ENCODE measurements at places on chromosomes 2 and 18.

- no peak for DNase-seq
Measured at GRCh38 chr18:74514860-74515495, 18.8 kb downstream of the CNDP2 start.

- no peak for DNase-seq
Measured at GRCh38 chr2:1664698-1665097, 79.6 kb downstream of the PXDN start.

- no peak for DNase-seq
Measured at GRCh38 chr18:26579941-26580618, 31.7 kb upstream of the KCTD1 start.

DNA sequence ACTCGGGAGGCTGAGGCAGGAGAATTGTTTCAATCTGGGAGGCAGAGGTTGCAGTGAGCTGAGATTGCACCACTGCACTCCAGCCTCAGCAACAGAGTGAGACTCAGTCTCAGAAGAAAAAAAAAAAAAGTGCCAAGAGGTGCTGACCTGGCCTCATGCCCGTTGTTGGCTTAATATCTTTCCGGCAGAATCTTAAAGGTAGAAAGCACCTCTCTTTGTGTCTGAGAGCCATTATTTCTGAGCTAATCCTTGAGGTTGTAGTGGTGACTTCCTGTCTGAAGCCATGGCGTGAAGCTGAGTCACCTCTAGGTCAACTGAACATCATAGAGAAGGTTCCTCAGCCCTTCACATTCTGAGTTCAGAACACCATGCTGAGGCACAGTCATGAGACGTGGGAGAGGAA, 60.4 kb downstream of the WDSUB1 start:
- DNase-seq, result peak; percentile 58

DNA sequence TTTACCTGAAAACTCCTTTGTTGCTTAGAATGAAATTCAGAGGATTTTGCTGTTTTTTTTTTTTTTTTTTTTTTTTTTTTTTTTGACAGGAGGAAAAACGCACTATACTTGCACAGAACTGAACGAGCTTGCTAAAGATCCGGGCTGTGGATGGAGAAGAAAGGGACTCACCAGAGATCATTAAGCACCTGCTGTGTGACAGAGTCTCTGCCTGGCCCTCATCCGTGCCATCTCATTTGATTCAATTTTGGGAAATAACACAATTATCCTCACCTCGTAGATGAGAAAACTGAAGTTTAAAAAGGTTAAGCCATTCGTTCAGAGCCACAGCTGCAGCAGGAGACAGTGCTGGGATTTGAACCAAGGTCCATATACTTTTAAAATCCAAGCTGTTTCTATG, 775.4 kb upstream of the ID2 start:
- DNase-seq, result no peak

DNA sequence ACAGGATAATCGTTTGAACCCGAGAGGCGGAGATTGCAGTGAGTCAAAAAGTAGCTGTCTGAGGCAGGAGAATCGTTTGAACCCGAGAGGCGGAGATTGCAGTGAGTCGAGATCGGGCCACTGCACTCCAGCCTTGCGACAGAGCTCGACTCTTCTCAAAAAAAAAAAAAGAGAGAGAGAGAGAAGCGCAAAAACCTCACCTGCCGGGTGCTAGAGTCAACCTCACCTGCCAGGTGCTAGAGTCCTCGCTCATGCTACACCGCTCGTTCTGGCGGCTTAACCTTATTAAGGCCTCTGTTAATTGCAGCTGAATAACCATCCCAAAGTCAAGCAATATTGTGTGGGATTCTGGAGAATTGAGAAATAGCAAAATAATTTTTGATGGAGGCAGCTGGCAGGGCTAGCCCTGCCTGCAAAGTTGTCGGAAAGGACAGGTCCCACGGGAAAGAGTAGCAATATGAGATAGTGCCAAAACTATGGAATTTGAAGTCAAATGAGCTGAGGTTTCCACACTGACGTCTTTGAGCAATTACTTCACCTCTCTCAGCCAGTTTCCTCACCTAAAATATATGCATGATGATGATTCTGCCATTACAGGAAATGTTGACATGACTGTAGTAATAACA, 644 bp upstream of the DYM start:
- DNase-seq, result no peak

- no peak for DNase-seq
Measured at GRCh38 chr2:121178730-121179129, 106.3 kb downstream of the TFCP2L1 start.

GRCh38 chr2:176159663-176160250, 2.6 kb downstream of the HOXD3 start:
- DNase-seq, result no peak

DNA sequence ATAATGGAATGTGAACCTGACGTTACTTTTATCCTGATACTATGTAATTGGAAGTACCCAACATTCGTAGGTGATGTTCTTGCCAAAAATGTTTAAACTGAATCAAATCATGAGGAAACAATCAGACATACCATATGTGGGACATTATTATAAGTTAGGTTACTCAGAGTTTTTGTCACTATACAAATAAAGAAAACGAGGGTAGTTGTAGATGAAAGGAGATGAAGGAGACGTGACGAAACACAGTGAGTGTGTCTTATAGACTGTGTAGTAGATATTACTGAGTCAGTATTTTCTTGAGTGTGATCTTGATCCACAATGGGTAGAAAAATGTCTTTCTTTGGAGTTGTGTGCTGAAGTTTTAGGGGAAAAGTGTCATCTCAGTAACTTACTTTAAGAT, 176.8 kb downstream of the ZNF407 start:
- DNase-seq, result no peak

DNA sequence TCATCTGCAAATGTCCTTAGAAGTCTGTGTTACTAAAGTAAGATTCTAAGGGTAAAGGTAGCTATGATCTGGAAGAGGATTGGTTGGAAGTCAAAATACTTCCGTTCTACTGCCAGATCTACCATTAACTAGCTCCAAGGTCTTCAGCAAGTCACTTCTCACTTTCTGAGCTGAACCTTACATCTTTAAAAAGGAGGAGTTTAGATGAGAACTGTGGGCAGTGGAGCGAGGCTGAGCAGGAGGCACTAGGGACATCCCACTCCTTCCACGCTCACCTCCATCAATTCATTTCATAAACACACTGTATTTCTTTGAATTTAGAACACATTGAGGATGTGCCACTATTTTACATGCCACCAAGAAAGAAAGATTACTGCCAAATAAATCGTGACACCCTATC, 143.0 kb downstream of the ABCA12 start:
- no peak for DNase-seq

- DNase-seq, result no peak
Measured at GRCh38 chr2:135218426-135218825, 166.3 kb downstream of the RAB3GAP1 start.

GRCh38 chr2:127584047-127584446, 48.6 kb downstream of the MYO7B start:
- DNase-seq, result no peak

DNA sequence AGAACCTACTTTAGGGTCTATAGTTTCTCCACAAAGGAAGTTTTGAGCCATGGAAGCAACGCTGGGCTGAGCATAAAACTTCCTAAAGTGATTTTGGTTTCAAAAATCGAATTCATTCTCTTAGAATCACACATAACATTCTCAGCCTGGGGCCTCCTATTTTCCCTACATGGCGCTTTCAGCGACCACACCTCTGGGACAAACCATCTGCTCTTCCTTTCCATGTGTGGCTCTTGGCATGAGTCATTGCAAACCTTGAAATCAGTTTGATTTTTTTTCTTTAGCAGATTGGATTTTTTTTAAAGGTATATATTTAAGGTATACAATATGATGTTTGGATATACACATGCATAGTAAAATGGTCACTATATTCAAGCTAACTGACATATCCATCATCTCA, 72.5 kb upstream of the APCDD1 start:
- no peak for DNase-seq

- no peak for DNase-seq
Measured at GRCh38 chr2:45293182-45293581, 283.9 kb upstream of the SIX2 start.

- DNase-seq, result no peak
Measured at GRCh38 chr18:49743117-49743567, 70.2 kb downstream of the ACAA2 start.

DNA sequence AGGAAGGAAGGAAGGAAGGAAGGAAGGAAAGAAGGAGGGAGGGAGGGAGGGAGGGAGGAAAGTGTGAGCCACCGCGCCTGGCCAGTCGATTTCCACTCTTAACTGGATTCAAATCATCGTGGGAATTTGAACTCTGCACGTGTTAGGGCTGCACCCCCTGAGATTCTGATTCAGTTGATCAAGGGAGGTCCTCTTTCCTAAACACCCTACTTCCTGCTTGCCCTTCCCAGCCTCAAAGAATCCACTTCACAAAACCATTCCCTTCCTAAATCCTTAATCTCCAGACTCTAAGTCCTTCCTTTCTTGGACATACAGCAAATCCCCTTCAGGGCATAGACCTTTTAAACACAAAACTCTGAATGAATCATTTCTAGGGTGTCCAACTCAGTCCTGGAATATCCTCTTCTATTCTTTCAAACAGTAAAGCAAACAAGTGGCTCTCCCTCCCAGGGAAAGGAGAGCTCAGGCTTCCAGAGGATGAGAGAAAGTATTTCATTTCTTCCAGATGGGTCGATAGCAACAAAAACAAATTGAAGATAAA, 68.2 kb upstream of the MBOAT2 start:
- DNase-seq, result no peak

GRCh38 chr2:157592948-157593347, 35.7 kb downstream of the ACVR1C start:
- DNase-seq, result peak; percentile 11

DNA sequence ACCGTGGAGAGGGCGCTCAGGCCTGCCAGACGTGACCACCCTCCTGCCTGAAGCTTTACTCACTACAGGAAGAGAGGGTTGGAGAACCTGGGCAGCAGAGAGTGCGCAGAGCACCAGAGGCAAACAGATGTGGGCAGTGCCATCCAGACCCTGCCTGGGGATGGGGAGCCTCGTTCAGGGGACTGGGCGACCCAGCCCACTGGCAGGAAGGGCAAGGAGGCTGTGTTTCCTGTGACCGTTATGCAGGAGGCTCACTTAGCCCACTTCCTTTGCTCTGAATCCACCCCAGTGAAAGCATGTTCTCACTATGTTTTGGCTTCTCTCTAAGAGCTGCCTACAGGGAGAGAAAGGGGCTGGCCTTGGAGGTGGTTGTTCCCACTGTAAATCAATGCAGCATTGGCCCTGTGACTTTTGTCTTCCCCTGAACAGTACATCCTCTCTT, 23.0 kb upstream of the ACKR3 start:
- peak; percentile 42 for DNase-seq

DNA sequence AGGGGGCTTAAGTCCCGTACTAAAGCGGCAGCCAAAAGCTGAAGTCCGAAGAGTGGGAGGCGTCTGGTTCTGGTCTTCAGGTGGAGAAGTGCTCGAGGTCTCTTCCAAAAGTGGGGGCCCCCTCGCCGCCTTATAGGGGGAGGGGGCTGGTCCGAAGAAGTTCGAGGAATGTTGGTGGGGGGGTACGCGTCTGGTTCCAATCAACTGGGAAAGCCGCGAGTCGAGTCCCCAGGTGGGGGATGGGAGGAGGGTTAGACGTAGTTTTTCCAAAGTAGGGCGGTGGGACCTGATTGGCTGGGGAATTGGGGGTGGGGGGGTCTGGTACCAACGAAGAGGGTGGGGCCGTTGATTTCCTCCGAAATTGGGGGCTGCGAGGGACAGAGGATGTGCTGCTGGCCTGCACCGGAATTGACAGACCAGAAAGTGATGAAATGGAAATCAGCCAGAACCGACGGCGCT, 594 bp downstream of the ITM2C start:
- DNase-seq, result no peak

GRCh38 chr2:120313695-120314615, 32.0 kb upstream of the INHBB start:
- DNase-seq, result no peak

- DNase-seq, result no peak
Measured at GRCh38 chr2:218993345-218994315, at the start of gene CRYBA2. Gene CRYBA2 (minus strand): TSS chr2:218993422. CDS start chr2:218993176, 246 bp downstream.

DNA sequence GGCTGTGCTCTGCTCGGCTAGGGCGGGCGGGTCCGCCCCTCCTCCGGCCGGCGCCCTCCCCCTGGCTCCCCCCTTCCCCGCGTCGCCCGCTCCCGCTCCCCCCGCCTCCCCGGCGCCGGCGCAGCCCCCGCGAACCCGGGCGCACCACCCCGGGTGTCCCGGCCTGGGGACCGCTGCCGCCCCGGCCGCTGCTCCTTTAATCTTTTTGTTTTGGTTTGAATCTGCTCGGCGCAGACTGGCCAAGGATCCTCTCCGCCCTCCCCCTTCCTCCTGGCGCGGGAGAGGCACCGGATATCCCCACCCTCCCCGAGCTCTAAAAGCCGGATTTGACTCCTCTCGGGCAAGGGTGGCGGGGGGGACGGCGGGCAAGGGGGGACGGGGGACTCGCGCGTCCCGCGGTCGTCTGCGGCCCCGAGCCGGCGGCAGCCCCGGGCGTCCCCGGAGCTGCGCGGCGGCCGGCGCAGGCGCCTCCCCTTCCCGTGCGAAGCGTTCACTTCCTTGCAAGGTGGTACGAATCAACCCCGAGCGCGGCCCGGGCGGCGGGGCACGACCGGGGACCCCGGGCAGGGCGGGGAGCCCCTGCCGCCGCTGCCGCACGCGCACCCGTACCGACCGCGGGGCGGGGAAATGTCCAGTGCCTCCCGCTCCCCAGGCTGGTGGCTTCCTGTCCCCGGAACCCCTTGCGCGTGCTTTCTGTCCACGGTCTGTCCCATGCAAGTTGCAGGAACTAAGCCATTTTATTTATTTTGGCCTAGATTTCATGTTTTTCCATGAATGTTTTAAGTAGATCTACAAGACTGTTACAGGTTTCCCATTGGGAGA, at the start of gene PTGR3:
Gene PTGR3, minus strand, starts transcription at position 11 of the 822 bp plus-strand sequence. CDS start 81 bp downstream, outside the sequence.
- DNase-seq, result peak; percentile 78

DNA sequence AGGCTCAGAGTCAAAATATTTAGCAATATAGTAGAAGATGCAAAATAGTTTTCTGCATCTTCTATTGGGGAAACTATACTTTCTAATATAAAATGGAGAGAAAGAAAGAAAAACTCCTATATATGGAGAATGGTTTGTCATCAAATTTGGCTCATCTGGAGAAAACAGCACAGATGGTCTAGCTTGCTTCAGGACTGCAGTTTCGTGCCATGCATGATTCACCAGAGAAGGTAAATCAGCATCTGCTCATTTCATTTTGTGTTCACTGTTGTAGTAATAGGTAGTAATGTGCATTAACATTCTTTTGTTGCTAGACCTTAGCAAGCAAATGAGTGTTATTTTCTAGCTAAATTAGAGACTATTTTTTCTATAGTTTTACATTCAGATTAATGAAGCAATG, 179.0 kb downstream of the ASXL3 start:
- DNase-seq, result no peak

GRCh38 chr2:118177884-118178283, 89.6 kb downstream of the INSIG2 start:
- DNase-seq, result no peak

GRCh38 chr2:68248361-68248760, 4.0 kb downstream of the PPP3R1 start:
- no peak for DNase-seq

Data from CD4-positive, alpha-beta T cell treated with Interleukin-2 at 100 ng/mL for 4 hours (primary cell).